ENCODE measurements at places on chromosomes 4 and X.

DNA sequence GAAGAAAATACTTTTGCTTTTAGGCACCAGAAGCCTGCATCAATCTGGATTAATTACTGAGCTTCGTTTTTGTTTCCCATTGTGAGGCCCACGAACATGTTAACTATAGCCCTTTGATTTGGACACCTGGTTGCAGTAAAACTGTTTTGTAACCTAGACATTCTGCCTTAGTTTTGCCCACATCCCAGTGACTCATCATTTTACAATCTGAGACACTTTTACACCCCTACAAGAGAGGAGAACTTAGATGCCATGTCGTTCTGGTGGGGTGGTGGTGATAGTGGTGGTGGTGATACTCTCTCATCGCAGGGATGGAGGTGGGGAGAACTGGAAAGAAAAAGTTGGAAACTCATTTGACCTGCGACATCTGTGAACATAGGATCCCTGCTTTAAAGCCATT, 1257.2 kb downstream of the ADGRL3 start:
- DNase-seq = no peak

- DNase-seq = no peak
These were observed 25.8 kb downstream of the RGS12 start for GRCh38 chr4:3318561-3319021.

DNA sequence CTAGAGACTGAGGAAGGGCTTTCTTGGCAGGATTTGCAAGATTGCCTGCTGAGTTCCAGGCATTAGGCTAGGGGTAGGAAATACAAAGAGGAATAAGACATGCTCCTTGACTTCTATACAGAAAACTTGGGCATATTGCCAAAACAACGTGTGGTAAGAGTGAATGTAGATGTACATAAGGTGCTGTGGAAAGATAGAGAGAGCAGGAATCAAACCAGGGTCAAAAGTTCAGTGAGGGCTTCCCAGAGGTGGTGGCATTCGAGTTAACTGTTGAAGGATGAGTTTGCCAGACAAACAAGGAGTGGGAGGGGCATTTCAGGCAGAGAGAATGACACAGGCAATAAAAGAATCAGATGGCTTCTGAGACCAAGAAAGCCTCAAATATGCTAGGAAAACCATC, 187.9 kb downstream of the KDR start:
- DNase-seq = no peak

GRCh38 chr4:15691346-15692135, 9.9 kb downstream of the FAM200B start:
- no peak for DNase-seq

DNA sequence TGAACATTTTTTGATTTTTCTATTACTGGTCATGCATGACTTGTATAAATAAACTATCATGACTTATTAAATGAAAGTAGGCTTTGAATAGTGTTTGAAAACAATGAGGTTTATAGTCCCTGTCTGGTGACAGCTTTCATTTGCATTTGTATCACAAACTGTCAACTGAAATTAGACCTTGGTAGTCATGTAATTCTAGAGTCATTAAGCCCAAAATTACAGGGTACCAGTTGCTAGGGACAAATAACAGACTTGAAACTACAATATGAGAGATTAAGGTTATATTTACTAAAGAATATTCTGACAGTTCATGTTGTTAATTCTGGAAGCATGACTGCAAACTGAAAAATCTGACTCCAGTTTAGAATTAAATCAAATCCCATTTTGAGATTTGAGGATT, 9.2 kb upstream of the VAMP7 start:
- no peak for DNase-seq

DNA sequence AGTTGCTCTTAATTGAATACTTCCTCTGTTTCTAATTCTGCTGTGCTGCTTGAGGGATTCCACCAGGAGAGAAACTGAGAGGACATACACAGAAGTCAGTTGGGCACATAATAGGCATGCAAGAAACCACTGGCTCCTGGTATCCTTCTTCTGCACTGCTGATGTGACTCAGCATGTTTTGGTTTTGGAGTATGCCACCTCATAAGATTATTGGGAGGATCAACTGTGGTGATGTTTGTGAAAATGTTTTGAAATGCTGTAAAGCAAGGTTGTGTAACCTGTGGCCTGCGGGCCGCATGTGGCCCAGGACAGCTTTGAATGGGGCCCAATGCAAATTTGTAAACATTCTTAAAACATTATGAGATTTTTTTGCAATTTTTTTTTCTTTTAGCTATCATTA, 119.6 kb downstream of the GATB start:
- no peak for DNase-seq

- DNase-seq = no peak
These were observed 94.8 kb downstream of the ADGRL3 start for GRCh38 chr4:61294936-61295335.

GRCh38 chr4:72875545-72875944, 194.0 kb downstream of the COX18 start:
- no peak for DNase-seq

- no peak for DNase-seq
These were observed 716.1 kb upstream of the INTU start for GRCh38 chr4:126916626-126917140.

GRCh38 chr4:124753941-124754581, 41.5 kb upstream of the ANKRD50 start:
- DNase-seq = no peak

- DNase-seq = no peak
These were observed 114.8 kb upstream of the MED14 start for GRCh38 chrX:40849906-40850823.

DNA sequence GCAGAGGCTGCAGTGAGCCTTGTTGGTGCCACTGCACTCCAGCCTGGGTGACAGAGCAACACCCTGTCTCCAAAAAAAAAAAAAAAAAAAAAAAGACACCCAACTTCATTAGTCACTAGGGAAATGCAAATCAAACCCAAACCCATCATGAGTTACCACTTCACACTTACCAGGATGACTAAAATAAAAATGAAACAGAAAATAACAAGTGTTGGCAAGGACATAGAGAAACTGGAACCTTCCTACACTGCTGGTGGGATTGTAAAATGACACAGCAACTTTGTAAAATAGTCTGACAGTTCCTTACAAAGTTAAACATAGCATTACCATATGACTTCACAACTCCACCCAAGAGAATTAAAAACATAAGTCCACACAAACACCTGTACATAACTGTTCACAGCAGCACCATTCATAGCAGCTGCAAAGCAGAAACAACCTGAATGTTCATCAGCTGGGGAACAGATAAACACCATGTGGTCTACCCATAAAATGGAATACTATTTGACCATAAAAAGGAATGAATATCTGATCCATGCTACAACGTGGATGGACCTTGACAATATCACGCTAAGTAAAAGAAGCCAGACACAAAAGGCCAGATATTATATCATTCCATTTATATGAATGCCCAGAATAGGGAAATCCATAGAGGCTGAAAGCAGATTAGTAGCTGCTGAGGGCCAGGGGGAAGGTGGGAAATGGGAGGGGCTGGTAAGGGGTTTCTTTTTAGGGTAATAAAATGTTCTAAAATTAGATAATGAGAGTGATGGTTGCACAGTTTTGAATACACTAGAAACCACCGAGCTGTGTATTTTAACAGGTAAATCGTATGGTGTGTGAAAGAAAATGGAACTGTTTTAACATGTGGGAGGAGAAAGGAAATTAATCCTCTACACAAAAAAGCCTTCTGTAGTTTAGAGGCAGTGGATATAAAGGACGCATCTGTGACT, 18.3 kb downstream of the CD99L2 start:
- DNase-seq = no peak

GRCh38 chrX:40004921-40005291, 92.9 kb downstream of the BCOR start:
- DNase-seq = no peak
